Esophagus muscularis mucosa (tissue), 4 donors: ENCODE measurements at places on chromosomes 11 and 22. TPM values are rescaled to one million over a fixed set of nuclear protein-coding genes. Genes with fewer than 3 reads are reported as not detected.

The OR56A1 gene
- total RNA-seq, result not detected

The KRTAP5-2 gene
- total RNA-seq, result not detected

The ANKK1 gene
- 0.17 TPM for total RNA-seq

The USP2 gene
- 9.9 TPM for total RNA-seq

- H3K4me3 ChIP-seq, result no peak overlapping the region
- H3K27me3 ChIP-seq, result no peaks in the 10 kb centered on the region
- H3K4me1 ChIP-seq, result peaks cover 79% of the 10 kb centered on the region
- no peak for DNase-seq
These were observed 16.3 kb upstream of the CLMP start for GRCh38 chr11:123211149-123211852.

GRCh38 chr11:119470317-119471291, 47.6 kb upstream of the THY1 start:
- peak; percentile 92 for DNase-seq
- peak overlapping the region; percentile 38 for H3K27ac ChIP-seq
- no peak overlapping the region for H3K4me3 ChIP-seq
- no peaks in the 10 kb centered on the region for H3K27me3 ChIP-seq

DNA sequence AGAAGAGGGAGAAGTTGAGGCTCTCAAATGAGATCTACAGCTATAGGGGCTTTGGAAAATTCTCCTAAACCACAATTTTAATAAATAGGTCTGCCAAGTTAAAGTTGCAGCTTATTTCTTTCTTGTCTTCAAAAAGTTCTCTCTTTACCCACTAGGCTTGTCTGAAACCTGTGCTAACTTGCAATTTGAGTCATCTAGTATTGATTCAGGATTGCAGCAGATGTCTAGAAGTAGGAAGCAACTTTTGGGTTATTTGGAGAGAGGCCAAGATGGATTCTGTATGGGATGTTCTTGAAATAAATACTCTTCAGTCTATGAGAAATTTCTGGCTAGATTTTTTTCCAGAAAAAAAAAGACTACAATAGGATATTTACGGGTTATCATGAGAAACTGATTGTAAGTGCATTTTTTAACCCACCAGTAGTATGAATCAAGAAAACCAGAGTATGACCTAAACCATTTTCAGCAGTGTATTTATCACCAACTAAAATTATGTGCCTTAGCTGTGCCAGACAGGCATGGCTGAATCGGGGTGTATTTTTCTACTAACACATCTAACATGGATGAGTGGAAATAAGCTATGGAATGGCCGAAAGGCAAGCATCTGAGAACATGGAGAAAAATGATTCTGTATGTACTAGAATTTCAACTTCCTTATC, 4.9 kb upstream of the RAB38 start:
- no peaks in the 10 kb centered on the region for H3K36me3 ChIP-seq
- no peak overlapping the region for H3K27ac ChIP-seq
- no peaks in the 10 kb centered on the region for H3K27me3 ChIP-seq
- H3K4me1 ChIP-seq, result peaks cover 7% of the 10 kb centered on the region
- no peak for DNase-seq
- no peak overlapping the region for H3K4me3 ChIP-seq

- H3K27me3 ChIP-seq, result peaks cover 20% of the 10 kb centered on the region
- no peak overlapping the region for H3K4me3 ChIP-seq
- peak; percentile 62 for DNase-seq
- H3K36me3 ChIP-seq, result no peaks in the 10 kb centered on the region
These were observed 573.0 kb downstream of the TBC1D22A start for GRCh38 chr22:47335460-47335859.

GRCh38 chr22:29994943-29995342, 85.3 kb upstream of the HORMAD2 start:
- DNase-seq, result no peak
- peaks cover 22% of the 10 kb centered on the region for H3K4me1 ChIP-seq
- H3K27me3 ChIP-seq, result no peaks in the 10 kb centered on the region
- no peak overlapping the region for H3K27ac ChIP-seq
- H3K36me3 ChIP-seq, result peaks cover 11% of the 10 kb centered on the region
- H3K4me3 ChIP-seq, result no peak overlapping the region

- peaks cover 81% of the 10 kb centered on the region for H3K27me3 ChIP-seq
- DNase-seq, result no peak
- H3K4me1 ChIP-seq, result peaks cover 46% of the 10 kb centered on the region
- H3K27ac ChIP-seq, result peak overlapping the region; percentile 79
- no peaks in the 10 kb centered on the region for H3K36me3 ChIP-seq
These were observed 2.3 kb upstream of the TYMP start for GRCh38 chr22:50531962-50532674.

DNA sequence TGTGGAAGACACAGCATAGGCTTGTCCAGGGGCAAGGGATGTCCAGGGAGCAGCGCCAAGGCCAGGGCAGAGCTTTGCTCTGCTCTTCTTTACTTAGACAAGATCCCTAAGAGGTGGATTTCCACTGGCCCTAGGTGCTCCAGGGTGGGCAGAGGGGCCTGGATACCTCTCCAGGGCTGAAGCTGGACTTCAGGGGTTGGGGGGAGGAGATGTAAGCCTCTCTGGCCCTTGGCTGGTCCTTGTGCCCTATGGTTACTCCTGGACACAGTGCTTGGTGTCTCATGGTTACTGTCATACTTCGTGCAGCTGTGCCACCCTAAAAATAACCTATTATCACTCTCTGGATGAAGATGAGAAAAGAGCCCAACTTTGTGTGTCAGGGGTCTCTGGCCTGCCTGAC, 12.9 kb upstream of the KCNJ11 start:
- no peak overlapping the region for H3K27ac ChIP-seq
- DNase-seq, result no peak
- H3K4me1 ChIP-seq, result peaks cover 14% of the 10 kb centered on the region
- H3K27me3 ChIP-seq, result no peaks in the 10 kb centered on the region
- no peaks in the 10 kb centered on the region for H3K36me3 ChIP-seq

DNA sequence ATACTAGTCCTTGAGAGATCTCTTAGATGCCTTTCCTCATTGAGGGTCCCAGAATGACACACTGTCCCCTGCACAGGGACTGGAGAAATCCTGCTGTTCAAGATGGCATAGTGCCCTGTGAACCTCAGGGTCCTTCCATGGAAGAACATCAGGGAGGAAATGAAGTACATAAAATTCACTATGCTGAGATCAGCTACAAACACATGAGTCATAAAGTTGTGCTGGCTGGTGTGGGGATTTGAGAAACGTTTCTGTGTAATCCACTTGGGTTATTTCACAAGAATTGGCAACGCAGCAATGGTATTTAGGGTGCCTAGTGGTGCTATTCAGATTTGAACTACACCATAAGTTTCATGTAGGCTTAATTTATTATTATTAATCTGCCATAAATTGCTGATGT, 174.4 kb downstream of the MAML2 start:
- H3K36me3 ChIP-seq, result no peaks in the 10 kb centered on the region
- no peak overlapping the region for H3K4me3 ChIP-seq
- H3K4me1 ChIP-seq, result peaks cover 31% of the 10 kb centered on the region
- DNase-seq, result no peak
- H3K27me3 ChIP-seq, result no peaks in the 10 kb centered on the region
- H3K27ac ChIP-seq, result peak overlapping the region; percentile 56

DNA sequence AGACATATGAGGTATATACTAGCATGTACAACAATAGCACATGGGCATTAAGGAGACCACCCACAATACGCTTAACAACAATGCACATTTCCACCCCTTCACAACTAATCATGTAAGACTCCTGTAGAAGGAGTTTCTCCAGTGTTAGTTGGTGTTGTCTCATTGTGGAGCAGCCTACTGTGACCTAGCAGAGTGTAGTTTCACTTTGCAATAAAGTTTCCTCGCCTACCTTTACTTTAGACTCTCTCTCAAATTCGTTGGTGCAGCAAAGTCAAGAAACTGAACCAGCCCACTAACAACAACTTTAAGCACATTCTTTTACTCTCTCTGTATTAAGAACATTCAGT, 863.6 kb downstream of the FAM181B start:
- no peak overlapping the region for H3K4me3 ChIP-seq
- no peaks in the 10 kb centered on the region for H3K4me1 ChIP-seq
- no peaks in the 10 kb centered on the region for H3K36me3 ChIP-seq
- no peaks in the 10 kb centered on the region for H3K27me3 ChIP-seq
- H3K27ac ChIP-seq, result no peak overlapping the region
- DNase-seq, result no peak

DNA sequence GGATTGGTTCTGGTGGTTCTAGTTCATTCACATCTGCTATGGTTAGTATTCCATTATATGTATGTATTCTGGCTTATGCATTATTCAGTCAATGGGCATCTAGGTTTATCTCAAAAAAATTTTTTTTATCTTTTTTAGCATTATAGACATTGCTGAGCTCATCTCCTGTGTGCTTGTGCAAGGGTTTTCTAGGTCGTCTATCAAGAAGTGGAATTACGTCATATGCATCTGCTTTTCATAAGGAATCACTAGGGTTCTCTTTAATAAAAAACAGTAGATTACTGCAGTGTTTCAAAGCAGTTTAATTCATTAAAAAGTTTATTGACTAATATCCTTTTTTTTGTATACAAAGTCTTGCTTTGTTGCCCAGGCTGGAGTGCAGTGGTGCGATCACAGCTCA, 21.3 kb downstream of the TBC1D22A start:
- no peak for DNase-seq
- no peaks in the 10 kb centered on the region for H3K36me3 ChIP-seq
- no peaks in the 10 kb centered on the region for H3K27me3 ChIP-seq
- H3K4me1 ChIP-seq, result no peaks in the 10 kb centered on the region
- no peak overlapping the region for H3K4me3 ChIP-seq
- H3K27ac ChIP-seq, result no peak overlapping the region

- H3K27me3 ChIP-seq, result no peaks in the 10 kb centered on the region
- H3K27ac ChIP-seq, result no peak overlapping the region
- no peak overlapping the region for H3K4me3 ChIP-seq
- no peak for DNase-seq
- H3K36me3 ChIP-seq, result peaks cover 78% of the 10 kb centered on the region
- H3K4me1 ChIP-seq, result peaks cover 40% of the 10 kb centered on the region
These were observed 24.2 kb downstream of the GTPBP1 start for GRCh38 chr22:38729946-38730345.
